ENCODE measurements at places on chromosomes 5 and 9.

GRCh38 chr9:112031400-112031799 lies 134.8 kb downstream of the UGCG start:
- no peak for DNase-seq

DNA sequence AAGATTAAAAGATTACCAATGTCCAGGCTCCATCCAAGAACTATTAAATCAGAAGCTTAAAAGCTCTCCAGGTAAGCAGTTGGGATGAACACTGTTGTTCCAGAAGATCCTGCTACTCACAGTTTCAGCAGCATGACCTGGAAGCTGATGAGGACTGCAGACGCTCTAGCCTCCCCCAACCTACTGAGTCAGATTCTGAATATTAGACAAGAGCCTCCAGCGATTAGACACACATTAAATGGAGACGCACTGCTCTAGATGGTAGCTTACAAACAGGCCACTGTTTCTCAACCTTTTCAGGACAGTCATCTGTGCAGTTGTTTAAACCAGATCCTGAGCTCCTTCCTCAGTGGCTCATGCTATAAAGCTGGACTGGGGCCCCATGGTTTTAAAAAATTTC lies 54.3 kb downstream of the MTMR12 start:
- DNase-seq = no peak

GRCh38 chr5:10056228-10056760 lies 193.4 kb downstream of the ATPSCKMT start:
- DNase-seq = no peak

GRCh38 chr9:99027443-99027842 lies 77.5 kb upstream of the TGFBR1 start:
- no peak for DNase-seq

GRCh38 chr9:34025062-34025461 lies 23.6 kb downstream of the UBAP2 start:
- DNase-seq = no peak

DNA sequence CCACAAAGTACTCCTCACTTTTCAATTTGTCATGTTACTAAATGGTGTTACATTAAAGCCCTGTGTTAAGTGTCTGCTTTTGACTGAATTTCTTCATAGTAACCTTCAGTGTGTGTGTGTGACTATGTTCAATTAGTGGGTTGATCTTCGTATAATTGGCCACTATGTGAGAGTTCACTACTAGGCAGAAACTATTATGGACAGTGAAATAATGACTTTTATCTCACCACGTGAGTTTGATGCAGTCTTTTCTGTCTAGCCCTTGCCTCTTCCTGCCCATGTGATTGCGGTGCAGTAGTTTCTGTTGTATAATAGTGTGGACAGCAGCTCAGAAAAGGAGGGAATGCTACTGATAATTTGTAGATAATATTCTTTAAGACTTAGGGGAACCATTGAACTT lies 1.8 kb upstream of the MAML1 start:
- DNase-seq = no peak
